ENCODE measurements at places on chromosomes 3 and 15. TPM values are rescaled to one million over a fixed set of nuclear protein-coding genes. Genes with fewer than 3 reads are reported as not detected.
A peak's percentile ranks its signal among the peaks of the same experiment; 100 is the strongest.

DNA sequence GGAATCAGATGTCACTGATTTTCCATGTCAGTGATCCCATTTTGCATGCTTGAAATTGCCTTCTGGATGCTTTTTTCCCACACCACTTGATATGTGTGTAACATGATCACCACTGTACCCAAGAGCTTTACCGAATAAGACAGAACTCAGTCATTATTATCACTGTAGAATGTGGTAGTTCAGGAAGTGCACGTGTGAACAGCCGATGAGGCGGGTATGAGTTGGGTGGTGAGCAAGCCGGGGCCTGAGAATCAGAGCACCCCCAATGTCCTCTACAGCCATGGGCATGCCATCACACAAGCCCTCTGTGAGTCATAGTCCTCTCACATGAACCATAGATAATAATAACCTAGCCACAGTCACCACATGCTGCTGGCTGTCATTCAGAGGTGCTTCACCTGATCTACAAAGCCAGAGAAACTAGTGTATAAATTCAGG, 470.8 kb downstream of the SOX2 start:
- DNase-seq: peak; percentile 85

- no peak for DNase-seq
These were observed 53.5 kb downstream of the PLXNA1 start for GRCh38 chr3:127036209-127037020.

- no peak for DNase-seq
These were observed 31.9 kb upstream of the CFAP161 start for GRCh38 chr15:81101894-81102815.

DNA sequence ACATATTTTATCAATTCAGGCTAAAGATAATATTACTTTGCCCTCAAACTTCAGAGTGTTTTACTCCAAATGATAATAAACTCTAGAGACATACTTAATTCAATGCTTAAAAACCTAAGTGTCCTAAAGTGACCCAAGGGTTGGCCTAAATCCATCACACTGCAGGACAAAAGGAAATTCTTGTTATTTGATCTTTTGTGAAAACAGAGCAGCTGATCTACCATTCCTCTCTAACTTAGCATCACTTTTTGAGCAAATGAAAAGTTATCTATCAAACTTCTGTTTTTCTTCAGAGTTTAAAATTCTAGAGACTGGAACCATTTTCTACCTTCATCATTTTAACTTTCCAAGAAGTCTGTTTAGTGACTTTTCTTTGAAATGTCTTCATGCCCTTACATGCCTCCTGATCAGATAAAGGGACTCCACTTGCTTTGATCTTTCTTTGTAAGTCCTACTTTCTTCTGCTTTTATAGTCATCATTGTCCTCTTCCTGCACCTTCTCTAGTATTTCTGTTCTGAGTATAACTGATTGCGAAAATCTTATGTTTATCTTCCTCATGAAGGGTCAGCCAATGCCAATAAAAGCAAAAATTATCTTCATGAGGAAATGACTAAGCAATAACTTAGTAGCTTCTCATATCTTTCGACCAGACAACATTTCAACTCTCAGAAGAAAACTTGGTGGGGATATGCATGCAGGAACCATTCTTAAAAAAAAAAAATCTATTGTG, 378.7 kb upstream of the TGFBR2 start:
- DNase-seq: peak; percentile 35

- DNase-seq: no peak
These were observed 105.1 kb downstream of the VGLL4 start for GRCh38 chr3:11538581-11538980.

DNA sequence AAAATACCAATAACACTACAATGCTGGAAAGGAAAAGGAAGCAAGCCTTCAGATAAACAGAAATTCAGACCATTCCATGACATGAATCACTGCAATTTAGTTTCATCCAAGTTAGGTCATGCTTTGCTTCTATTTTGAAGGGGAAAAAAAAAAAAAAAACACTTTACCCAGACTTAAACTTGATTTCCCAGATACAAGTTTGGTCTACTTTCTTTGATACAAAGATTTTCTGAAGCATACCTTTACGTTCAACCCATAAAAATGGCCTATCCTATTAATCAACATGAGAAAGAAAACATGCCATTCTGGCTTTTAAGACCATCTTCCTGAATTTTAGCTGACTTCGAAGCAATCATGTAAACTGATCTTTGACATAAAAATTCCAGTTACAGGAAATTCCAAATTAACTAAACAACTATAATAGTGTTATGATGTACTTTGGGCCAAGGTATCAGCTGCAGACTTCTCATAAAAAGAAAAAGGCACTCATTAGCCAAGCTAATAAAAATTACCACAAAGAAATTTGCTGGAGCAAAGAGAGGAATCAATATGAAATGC, 12.6 kb downstream of the OSBPL10 start:
- DNase-seq: peak; percentile 67

GRCh38 chr15:62927836-62928235, 114.7 kb upstream of the TPM1 start:
- no peak for DNase-seq

DNA sequence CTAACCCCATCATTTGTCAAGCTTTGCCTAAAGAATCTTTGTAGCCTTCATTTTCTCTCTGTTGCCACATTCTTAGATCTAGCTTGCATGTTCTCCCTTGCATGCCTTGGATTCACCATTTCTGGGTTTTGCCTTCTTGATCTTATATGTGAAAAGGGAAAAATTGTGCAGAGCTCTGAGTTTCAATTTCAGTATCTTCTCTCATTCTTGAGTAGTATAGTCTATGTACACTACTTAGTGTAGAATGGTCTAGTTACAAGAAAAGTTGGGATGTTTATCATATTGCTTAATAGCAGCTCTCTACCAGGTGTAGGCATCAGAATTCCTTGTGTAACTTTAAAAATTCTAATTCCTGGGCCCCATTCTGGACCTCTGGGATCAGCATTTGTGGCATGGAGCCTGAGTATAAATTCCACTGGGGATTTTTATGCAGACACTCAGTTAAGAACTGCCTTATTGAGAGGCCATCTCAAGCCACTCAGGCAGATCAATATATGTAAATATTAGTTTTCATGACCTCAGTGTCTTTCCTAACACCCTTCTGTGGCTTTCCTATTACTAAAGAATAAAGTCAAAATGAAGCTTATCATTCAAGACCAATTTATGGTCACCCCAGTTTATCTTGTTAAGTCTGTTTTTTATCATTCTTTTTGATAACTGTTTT, 23.4 kb downstream of the GTF2E1 start:
- no peak for DNase-seq

DNA sequence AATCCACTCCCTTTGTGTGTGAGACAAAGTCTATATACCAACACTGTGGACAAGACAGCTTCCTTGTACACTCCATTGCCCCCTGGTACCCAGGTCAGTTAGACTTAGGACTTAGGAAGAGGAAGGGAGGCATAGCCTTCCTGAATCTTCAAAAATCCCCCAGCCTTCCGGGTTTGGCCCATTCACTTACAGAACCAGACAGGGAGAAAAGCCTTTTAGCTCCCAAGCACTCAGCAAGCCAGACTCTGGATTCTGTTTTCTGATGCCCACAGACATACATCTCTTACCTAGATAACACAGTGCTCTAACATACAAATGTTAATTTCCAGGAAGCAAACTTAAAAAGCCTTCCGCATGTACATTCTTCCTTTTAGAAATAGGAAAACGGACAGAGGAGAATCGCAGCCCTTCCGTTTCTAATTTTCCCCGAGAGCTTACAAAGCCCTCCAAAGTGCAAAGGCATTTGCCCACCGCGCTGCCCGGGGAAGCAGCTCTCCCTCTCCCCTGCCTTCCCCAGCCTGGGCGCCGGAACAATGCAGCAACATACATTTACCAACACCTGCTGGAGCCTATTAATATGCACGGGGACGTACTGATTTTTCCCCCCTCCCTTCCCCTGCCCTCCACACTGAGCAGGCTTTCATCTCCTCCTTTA, 442.0 kb downstream of the MAGI1 start:
- DNase-seq: no peak

DNA sequence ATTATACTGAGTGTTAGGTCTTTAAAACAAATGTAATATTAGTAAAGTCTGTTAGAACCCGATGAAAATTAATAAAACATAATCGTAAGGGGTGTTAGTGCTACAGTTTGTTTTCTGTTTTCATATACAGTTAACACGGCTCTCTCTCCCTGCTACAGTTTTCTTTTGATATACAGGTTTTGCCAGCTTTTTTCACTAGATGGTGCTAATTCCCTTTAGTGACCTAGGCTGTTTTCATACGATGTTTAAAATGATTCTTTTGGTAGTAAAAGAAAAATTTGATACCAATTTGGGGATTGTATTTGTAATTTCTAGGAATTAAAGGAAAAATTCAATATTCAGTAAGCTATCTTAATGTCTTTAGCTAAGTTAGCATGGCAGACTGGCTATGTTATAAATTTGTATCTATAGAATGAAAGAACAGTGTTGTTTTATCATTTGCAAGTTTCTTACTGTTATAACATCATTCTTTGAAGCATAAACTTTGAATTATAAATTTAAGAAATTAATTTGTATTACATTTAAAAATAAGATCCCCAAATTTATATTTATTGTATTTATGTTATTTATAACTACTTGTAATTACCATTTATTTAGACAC, 11.5 kb downstream of the APH1B start:
- DNase-seq: peak; percentile 73

- no peak for DNase-seq
These were observed 10.6 kb upstream of the SLC25A36 start for GRCh38 chr3:140931016-140931454.

The LOXL1 gene
- 117 TPM for total RNA-seq

The C3orf85 gene
- not detected for total RNA-seq

The CHRD gene
- total RNA-seq: 0.06 TPM

The SI gene
- total RNA-seq: not detected

The THBS1 gene
- 0.80 TPM for total RNA-seq

The CSPG4 gene
- 0.11 TPM for total RNA-seq

The GOLGA8R gene
- total RNA-seq: 0.90 TPM

All from A673 (cell line).